WERI-Rb-1 (cell line): ENCODE measurements at places on chromosomes 2 and 18.

- DNase-seq, result peak; percentile 15
Observed at GRCh38 chr2:221156062-221156734, 415.9 kb downstream of the EPHA4 start.

GRCh38 chr2:233223059-233223894 lies 28.2 kb upstream of the ATG16L1 start:
- no peak for DNase-seq

DNA sequence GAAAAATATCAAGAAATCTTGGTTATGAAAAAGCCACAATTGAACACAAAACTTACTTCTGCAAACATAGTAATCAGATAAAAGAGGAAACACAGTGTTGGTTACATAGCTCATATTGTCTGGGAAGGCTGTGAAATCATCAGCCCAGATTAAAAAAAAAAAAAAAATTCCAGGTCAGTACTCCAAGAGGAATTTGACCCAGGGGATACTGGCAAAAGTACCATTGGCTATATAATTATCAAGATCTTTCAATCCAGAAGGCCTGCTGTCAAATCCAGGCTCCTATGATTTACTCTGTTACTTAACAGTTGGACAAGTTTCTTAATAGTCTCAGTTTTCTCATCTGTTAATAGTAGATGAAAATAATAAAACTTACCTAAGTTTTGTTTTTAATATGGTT lies 12.9 kb upstream of the IKZF2 start:
- no peak for DNase-seq

DNA sequence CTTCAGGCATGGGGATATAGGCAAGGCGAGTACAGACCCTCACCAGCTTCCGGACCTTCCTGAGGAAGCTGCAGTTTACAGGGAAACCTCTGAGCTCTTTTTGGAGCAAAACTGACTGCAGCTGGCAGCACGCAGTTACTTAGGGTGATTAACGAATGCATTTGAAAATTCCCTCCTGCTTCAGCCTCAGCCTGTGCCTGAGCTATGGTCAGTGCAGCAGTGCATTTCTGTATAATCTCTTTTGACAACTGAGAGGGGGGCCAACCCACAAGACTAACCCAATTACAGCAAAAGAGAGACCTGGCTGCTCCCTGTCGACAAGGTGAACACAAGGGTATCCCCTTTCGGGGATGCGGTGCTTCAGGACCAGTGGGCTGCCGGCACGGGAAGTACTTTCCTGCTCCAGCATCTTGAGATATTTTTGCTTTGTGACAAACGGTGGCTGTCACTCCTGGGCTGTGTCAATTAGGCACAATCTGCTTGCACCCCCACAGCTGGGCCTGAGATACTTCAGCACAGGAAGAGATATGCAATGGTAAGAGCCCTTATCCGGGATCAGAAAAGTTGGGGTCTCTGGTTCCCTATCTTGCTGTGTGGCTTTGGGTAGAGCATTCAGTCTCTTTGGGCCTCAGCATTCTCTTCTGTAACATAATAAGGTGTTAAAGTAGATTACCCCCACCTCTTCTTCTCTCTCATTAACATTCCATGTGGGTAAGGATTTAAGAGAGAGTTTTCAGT lies 141.0 kb downstream of the TMEM17 start:
- DNase-seq, result no peak

GRCh38 chr18:45802814-45803492 lies 22.5 kb upstream of the SIGLEC15 start:
- DNase-seq, result no peak

DNA sequence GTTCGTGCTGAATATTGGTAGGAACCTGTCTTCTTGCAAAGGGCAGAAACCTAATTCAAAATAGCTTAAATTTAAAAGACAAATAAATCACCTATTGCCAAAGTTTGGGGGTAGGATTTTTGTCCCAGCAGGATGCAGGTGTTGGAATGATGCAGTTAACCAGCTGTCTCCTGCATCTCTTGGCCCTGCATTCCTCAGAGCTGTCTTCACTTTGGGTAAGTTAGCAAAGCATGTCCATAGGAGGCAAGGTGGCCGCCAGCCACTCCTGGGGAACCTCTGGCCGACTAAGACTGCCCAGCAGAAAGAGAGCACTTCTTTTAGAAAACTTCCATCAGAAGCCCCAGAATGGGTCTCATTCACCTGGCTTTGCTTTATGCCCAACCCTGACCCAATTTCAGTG lies 20.5 kb upstream of the NYAP2 start:
- DNase-seq, result no peak

DNA sequence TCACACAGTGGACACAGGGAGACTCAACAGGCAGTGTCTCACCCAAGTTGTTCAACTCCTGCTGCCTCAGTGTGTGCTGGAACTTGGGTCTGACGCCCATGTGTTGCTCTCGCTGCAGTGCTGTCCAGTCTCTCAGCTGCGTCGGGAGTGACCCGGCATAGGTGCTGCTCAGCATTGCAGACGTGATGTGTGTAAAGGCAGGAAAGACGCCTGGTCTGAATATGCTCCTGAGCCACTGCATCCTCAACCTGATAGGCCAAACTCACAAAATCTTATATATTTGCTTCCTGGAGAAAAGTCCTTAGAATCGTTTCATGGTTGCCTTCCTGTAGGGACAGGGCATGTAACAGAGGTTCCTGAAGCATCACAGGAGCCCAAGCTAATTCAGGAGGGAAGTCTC lies 152.9 kb downstream of the INSIG2 start:
- DNase-seq, result no peak

DNA sequence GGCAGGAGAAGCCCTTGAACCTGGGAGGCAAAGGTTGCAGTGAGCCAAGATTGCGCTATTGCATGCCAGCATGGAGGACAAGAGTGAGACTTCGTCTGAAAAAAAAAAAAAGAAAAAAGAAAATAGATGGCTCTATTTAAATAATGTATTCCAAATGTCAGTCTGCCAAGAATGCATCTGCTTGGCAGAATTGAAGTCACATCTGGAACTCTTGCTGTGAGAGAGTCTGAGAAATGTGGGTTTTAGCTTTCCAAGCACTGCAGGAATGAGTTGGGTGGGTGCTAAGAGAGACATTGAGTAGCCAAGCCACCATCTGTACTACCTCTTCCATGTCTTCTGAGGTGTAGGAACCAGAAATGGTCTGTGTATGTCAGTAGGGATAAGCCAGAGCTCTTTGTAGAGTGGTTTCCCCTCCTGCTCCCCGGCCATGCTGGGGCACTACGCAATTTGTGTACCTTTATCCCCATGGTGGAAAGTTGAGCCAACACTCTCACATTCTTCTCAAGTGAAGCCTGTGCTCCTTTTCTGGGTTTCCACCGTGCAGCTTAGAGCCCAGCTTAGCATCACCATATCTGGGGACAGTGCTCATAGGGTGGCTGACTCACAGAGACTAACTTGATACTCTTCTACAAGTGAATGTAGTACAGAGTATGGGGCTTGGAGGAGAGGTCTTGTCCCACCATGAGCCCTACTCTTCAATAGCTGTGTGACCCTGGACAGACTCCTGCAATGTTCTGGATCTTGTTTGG lies 25.3 kb downstream of the IL1F10 start:
- DNase-seq, result no peak

DNA sequence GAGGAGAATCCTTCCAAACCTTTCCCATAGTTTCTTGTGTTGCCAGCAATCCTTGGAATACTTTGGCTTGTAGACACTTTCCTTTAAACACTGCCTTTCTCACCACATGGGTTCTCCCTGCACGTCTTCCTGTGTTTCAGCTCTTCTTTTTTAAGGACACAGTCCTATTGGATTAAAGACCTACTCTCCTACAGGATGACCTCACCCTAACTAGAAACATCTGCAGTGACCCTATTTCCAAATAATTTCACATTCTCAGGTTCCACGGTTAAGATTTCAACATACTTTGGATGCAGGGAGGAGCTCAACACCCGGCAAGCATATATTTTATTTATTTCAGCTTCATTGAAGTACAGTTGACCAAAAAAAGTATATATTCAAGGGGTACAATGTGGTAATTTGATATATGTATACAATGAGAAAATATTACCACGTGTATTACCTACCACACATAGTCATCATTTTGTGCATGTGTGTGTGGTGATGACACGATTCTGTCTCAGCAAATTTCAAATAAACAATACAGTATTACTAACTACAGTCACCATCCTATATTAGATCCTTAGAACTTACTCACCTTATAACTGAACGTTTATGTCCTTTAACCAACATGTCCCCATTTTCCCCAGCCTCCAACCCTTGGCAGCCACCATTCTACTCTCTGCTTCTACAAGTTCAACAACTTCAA lies 745.0 kb downstream of the CBLN2 start:
- DNase-seq, result no peak

DNA sequence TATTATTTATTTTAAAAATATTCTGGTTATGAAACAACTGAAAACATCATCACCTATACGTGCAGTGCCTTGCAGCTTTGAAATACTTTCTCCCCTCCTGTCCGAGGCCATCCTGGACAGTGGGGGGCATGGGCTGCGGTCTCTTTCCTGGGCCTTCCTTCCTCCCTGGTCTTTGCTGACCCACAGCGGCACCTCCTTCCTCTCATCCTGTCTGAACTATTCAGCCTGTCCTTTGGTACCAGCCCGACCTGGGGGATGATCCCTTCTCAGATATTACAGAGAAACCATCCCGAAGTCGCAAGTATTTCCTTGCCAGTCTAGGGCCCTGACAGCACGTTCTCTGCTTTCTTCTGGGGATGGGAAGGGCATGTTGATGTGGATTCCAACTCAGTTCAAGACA lies 736.6 kb upstream of the HS6ST1 start:
- DNase-seq, result no peak

DNA sequence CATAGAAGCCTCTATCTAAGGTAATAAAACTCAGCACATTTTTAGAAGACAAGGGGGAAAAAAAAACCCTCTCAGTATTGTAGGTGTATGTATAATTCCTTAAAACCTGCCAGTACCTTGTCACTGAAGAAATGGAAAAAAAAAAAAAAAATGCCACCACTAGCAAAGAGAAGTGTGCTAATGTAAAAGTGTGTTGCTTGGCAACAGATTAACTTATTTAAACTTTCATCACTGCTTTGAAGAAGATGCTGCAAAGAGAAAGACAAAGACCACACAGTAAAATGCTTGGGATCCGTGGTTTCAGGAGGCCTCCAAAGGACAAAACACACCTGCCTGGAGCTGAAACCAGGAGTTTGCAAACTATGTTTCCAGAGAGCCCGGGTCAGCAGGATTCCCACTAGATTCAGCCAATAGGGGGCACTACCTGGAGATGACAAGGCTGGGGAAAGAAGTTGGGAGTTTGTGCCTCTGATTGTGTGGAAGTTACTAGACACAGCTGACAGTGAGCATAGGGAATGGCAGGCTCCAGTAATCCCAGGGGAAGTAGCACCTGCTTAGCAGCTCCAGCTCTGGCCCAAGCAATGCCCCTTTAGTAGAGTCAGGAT lies 169.1 kb upstream of the TRIB2 start:
- no peak for DNase-seq

GRCh38 chr2:101762451-101763171 lies 65.1 kb downstream of the MAP4K4 start:
- peak; percentile 16 for DNase-seq

DNA sequence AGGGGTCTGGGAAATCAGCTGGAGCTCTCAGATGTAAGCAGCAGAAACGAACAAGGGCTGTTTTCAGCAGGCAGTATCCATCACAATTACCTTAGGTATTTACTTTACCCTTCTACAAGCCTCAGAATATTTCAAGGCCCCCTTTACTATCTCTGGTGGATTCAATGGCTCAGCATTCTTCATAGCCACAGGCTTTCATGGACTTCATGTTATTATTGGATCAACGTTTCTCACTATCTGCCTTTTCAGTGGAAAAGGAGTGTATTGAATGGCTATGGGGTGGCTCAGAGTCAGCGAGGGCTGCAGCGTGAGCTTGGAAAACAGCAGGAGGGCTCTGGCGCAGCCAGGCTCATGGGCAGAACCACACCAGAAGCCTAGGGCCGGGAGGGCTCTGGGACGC lies 16.6 kb upstream of the CHRNA1 start:
- no peak for DNase-seq

GRCh38 chr2:214649440-214650205 lies 159.9 kb downstream of the BARD1 start:
- DNase-seq, result no peak

DNA sequence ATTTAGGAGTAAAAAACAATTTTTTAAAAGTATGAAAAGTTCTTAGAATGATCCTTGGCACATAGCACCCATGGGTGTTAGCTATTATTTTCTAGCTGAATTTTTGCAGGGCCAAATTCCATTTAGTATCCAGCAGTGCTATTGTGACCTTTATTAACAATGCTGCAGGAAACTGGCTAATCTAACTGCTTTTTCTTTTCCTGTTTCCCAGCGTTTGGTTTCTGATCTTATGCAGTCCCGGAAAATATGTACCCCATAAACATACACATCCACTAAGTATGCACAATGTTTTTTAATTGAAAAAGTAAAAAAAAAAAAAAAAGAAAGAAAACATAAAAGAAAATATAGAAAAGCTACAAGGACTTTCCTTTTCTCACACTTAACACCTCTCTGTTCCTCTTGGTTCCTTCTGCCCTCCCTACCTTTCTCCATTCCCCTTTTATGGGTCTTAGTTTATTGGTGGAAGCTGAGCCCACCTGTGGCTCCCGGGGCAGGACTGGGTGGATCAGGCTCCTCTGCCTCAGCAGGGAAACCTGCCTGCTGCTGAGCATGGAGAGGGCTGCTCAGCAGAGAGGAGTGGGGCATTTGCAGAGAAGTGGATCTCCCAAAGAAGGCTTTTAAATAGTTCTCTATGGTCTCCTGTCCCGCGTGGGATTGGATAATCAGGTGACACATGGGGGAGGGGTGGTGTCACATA lies 9.3 kb upstream of the SLC16A14 start:
- no peak for DNase-seq

- DNase-seq, result peak; percentile 56
Observed at GRCh38 chr2:105438104-105438929, 39.5 kb upstream of the FHL2 start.

DNA sequence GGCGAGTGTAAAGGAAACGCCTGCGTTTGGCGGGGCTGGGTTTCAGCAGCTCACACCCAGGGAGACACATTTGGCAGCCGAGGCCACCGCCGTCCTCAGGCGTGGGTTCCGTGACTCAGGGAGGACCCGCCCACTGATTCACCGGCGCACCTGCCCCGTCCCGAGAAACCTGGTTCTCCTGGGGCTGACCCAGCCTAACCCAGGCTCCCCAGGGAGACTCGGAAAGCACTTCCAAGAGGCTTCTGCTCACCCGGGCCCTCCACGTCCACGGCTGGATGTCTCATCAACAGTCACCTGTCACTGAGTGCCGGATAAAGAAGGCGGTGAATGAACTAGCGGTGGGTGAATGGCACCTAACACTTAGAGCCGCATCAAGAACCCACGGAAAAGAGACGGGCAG lies 126.4 kb upstream of the CTDP1 start:
- DNase-seq, result no peak

DNA sequence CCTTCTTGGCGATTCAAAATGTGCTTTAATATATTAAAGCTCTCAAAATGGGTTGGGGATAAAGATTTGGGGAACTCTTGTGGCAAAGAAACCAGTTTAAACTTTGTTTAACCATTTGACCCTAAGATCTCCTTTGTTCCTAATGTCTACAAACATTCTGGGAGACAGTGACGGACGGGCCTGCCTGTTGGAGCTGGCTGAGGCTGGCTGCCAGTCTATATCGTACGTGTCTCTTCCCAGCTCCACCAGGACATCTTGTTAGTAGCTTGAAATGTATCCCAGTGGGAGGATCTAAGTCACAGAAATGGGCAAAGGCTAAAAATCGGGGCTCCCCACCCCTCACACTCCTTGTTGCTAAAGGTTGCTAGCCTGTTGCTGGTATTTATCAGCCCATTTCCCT lies 30.7 kb downstream of the ZNF532 start:
- DNase-seq, result no peak
